ENCODE measurements at places on chromosomes 11 and 22. TPM values are rescaled to one million over a fixed set of nuclear protein-coding genes. Genes with fewer than 3 reads are reported as not detected.
A peak's percentile ranks its signal among the peaks of the same experiment; 100 is the strongest.

GRCh38 chr11:112321501-112322172, 61.0 kb upstream of the PLET1 start:
- peak overlapping the region; percentile 66 for H3K27ac ChIP-seq
- no peak overlapping the region for H3K4me3 ChIP-seq
- no peaks in the 10 kb centered on the region for H3K27me3 ChIP-seq
- DNase-seq = peak; percentile 92
- H3K36me3 ChIP-seq = no peaks in the 10 kb centered on the region

The GSTP1 gene
- 876 TPM for total RNA-seq

DNA sequence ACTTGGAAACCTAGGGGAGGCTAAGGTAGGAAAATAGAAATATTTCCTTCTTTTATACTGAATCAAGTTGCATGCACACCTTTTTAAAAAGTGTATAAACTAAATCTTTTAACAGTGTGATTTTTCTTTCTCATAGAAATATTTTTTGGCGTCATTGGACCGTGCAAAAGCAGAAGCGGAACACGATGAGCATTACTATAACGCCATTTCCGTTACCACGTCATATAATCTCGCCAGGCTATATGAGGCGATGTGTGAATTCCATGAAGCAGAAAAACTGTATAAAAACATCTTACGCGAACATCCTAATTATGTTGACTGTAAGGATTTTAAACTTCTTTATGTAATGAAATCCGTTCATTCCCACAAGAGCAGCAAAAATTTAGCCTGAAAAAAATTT, 13.4 kb downstream of the CTR9 start:
- H3K27ac ChIP-seq = no peak overlapping the region
- no peaks in the 10 kb centered on the region for H3K27me3 ChIP-seq
- H3K4me1 ChIP-seq = no peaks in the 10 kb centered on the region
- no peak overlapping the region for H3K4me3 ChIP-seq
- H3K36me3 ChIP-seq = peaks cover 49% of the 10 kb centered on the region

DNA sequence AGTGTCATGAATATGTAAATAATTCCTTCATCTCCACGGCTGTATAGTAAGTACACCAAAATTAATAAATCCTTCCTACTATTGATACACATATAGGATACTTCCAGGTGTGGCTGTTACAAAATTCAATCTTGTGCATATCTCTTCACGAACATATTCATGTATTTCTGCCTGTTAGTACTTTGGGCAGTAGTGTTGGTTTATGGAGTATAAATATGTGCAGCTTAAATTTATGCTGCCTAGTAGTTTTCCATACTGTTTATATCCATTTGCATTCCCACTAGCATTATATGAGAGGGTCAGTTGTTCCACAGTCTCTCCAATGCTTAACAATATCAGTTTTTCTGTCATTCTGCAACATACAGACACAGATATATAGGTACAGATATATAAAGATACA, 3.9 kb upstream of the OR5M8 start:
- H3K4me3 ChIP-seq = no peak overlapping the region
- no peak overlapping the region for H3K27ac ChIP-seq
- no peaks in the 10 kb centered on the region for H3K36me3 ChIP-seq
- no peaks in the 10 kb centered on the region for H3K27me3 ChIP-seq

- no peaks in the 10 kb centered on the region for H3K4me1 ChIP-seq
- DNase-seq = peak; percentile 54
These were observed 340.5 kb downstream of the BUD13 start for GRCh38 chr11:116432301-116432700.

GRCh38 chr22:44724859-44725258, 22.9 kb downstream of the PRR5 start:
- H3K36me3 ChIP-seq = peaks cover 5% of the 10 kb centered on the region
- H3K27me3 ChIP-seq = no peaks in the 10 kb centered on the region
- no peak overlapping the region for H3K27ac ChIP-seq
- H3K4me1 ChIP-seq = peaks cover 3% of the 10 kb centered on the region
- DNase-seq = no peak
- H3K4me3 ChIP-seq = no peak overlapping the region

The PRG3 gene
- total RNA-seq = not detected

DNA sequence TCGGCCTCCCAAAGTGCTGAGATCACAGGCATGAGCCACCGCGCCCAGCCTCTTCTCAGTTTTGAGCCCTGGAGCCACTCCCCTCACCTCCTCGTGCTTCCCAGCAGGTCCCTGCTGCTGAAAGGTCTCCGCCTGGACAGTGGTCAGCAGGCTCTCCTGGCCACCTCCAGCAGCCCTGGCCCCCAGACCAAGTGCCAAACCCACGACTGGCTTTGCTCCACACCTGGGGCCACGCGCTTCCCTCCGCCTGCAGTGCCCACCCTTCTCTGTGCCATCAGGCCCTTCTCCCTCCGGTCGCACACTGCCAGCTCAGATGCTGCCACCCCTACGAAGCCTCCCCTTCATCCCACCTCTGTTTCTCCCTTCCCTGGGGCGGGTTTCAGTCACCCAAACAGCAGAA, 12.8 kb downstream of the FRMD8 start:
- H3K27ac ChIP-seq = no peak overlapping the region
- no peak overlapping the region for H3K4me3 ChIP-seq
- H3K4me1 ChIP-seq = peaks cover 9% of the 10 kb centered on the region

GRCh38 chr11:117620659-117621058, 176.4 kb downstream of the DSCAML1 start:
- no peaks in the 10 kb centered on the region for H3K36me3 ChIP-seq
- no peak for DNase-seq
- H3K27ac ChIP-seq = no peak overlapping the region
- no peaks in the 10 kb centered on the region for H3K27me3 ChIP-seq
- no peak overlapping the region for H3K4me3 ChIP-seq

- no peak for DNase-seq
- H3K27ac ChIP-seq = peak overlapping the region; percentile 98
- no peaks in the 10 kb centered on the region for H3K27me3 ChIP-seq
- peak overlapping the region; percentile 82 for H3K4me3 ChIP-seq
- peaks cover 57% of the 10 kb centered on the region for H3K4me1 ChIP-seq
These were observed 750 bp downstream of the XRCC6 start for GRCh38 chr22:41621911-41622179.

- DNase-seq = no peak
- H3K4me3 ChIP-seq = no peak overlapping the region
- H3K27me3 ChIP-seq = no peaks in the 10 kb centered on the region
- no peaks in the 10 kb centered on the region for H3K4me1 ChIP-seq
These were observed 71.5 kb upstream of the CD82 start for GRCh38 chr11:44493930-44494329.

DNA sequence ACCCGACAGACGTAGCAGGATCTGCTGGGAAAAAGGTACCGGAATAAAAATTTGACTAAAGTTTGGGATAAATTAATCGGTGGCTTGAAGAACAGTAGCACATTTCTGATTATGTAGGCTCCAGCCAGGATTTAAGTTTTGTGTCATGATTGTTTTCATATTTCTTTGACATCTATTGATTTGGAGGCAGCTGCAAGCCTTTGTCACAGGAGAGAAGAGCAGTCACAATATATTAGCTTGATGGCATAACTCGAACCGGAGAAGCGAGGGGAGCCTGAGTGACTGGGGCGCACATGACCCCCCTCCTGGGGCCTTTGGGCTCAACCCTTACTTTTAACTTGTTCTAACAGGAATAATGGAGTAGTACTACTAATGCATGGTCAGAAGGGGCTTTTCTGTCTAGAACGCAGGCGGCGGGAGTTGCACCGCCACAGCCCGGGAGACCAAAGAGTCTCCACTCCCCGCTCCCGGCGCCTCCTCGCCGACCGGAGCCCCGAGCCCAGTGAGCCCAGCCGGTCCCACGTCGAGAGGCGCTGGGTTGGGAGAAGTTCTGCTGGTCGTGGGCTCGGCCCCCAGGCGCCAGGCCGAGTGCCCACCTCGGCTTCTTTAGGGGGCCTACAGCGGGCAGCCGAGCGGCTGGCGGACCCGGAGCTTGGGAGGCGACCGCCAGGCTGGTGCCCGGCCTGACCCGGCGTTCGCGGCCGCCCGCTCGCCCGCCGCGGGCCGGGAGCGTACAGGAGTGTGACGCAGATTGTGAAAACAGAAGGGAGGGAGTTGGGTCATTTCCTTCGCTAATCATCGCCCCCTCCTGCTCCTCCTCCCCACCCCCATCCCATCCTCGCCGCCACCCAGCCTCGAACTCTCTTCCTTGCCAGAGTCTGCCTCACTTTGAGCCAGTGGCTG, 15.7 kb upstream of the PAX6 start:
- H3K4me3 ChIP-seq = no peak overlapping the region
- no peaks in the 10 kb centered on the region for H3K4me1 ChIP-seq
- H3K36me3 ChIP-seq = no peaks in the 10 kb centered on the region
- DNase-seq = peak; percentile 75
- peaks cover 78% of the 10 kb centered on the region for H3K27me3 ChIP-seq
- no peak overlapping the region for H3K27ac ChIP-seq

DNA sequence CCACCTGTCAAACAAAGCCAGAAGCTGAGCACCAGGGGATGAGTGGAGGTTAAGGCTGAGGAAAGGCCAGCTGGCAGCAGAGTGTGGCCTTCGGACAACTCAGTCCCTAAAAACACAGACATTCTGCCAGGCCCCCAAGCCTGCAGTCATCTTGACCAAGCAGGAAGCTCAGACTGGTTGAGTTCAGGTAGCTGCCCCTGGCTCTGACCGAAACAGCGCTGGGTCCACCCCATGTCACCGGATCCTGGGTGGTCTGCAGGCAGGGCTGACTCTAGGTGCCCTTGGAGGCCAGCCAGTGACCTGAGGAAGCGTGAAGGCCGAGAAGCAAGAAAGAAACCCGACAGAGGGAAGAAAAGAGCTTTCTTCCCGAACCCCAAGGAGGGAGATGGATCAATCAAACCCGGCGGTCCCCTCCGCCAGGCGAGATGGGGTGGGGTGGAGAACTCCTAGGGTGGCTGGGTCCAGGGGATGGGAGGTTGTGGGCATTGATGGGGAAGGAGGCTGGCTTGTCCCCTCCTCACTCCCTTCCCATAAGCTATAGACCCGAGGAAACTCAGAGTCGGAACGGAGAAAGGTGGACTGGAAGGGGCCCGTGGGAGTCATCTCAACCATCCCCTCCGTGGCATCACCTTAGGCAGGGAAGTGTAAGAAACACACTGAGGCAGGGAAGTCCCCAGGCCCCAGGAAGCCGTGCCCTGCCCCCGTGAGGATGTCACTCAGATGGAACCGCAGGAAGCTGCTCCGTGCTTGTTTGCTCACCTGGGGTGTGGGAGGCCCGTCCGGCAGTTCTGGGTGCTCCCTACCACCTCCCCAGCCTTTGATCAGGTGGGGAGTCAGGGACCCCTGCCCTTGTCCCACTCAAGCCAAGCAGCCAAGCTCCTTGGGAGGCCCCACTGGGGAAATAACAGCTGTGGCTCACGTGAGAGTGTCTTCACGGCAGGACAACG, 11.7 kb downstream of the CXCR5 start:
- no peaks in the 10 kb centered on the region for H3K27me3 ChIP-seq
- H3K4me1 ChIP-seq = peaks cover 8% of the 10 kb centered on the region
- H3K4me3 ChIP-seq = no peak overlapping the region
- DNase-seq = no peak

The HBG2 gene
- not detected for total RNA-seq

- no peak for DNase-seq
- no peaks in the 10 kb centered on the region for H3K36me3 ChIP-seq
- no peaks in the 10 kb centered on the region for H3K27me3 ChIP-seq
- no peak overlapping the region for H3K4me3 ChIP-seq
- H3K4me1 ChIP-seq = no peaks in the 10 kb centered on the region
These were observed 162.6 kb downstream of the FEZ1 start for GRCh38 chr11:125333354-125334073.

Data from upper lobe of left lung (tissue), 6 donors.